Fibroblast of skin of back (primary cell): ENCODE measurements at places on chromosomes 16 and 17.

DNA sequence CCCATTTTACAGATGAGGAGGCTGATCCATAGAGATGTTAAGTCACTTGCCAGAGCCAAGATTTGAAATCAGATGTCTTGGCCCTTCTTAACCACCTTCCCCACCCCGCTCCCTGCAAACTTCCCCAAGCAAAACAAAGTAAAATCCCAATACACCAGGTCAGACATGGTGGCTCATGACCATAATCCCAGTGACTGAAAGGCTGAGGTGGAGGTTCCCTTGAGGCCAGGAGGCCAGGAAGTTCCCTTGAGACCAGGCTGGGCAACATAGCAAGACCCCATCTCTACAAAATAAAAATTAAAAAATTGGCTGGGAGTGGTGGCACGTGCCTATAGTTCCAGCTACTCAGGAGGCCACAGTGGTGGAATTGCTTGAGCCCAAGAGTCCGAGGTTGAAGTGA is 28.9 kb upstream of the CSNK2A2 start:
- DNase-seq, result no peak

- no peak for DNase-seq
These were observed 441.7 kb downstream of the CDH11 start for GRCh38 chr16:64679976-64680690.

DNA sequence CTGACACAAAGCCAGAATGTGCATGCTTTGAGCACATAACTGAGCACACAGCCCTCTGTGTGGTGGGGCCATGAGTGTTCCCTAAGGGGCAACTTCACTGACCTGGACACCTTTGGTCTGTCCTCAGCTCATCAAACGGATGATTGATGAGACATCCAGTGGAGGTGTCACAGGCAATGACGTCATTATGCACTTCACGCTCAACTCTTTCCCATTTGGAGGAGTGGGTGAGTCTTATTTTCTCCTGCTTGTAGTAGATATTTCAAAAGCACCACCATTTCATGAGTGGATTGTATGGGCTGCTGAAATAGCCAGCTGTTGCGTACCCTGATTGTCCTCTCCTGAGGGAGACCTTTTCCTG is 16.2 kb downstream of the ALDH3A2 start:
- DNase-seq, result no peak

DNA sequence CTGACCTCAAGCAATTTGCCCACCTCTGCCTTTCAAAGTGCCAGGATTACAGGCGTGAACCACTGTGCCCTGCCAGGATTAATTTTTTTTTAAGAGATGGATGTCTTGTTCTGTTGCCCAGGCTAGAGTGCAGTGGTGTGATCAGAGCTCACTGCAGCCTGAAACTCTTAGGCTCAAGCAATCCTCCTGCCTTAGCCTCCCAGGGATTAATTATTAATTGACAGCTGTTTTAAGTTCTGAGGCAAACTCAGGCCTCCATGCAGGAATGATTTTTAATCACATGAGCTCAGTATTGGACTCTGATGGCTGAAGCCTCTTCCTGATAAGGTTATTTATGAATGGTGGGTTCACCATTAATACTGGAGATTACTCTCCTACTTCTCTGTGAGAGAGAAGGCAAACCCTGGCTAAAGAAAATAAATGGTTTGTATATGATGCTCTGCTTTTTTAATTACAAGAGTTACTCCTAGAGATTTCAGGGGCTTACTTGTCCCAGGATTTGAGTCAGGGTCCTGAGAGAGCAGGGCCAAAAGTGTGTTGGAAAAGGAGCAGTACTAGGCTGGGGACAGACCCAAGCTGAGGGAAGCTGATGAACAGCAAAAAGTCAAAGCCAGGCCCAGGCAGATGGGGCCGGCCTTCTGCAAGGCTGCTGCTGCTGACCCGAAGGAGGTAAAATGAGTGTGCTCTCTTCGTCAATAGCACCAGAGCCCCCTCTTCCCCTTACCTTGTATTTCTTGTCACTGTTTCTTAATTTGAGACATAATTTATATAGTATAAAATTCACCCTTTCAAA is 56.9 kb upstream of the HAS3 start:
- no peak for DNase-seq

DNA sequence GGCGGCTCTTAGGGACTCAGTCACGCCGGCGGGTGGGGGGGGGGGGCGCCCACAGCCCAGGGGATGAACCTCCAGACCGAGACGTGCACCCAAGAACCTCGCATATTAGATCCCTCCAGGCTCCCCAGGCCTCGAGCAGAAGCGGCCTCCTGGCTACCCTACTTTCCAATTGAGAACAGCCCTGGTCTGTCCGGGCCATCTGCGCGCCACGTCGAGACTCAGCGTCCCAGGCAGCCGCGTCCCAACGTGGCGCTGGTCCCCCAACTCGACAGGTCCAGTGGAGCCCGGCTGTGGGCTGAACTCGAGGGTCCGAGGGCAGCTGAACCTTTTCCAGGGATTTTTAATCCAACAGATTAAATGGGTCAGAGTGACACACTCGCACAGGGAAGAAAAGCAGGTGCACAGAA is 2.3 kb upstream of the IRX3 start:
- no peak for DNase-seq

DNA sequence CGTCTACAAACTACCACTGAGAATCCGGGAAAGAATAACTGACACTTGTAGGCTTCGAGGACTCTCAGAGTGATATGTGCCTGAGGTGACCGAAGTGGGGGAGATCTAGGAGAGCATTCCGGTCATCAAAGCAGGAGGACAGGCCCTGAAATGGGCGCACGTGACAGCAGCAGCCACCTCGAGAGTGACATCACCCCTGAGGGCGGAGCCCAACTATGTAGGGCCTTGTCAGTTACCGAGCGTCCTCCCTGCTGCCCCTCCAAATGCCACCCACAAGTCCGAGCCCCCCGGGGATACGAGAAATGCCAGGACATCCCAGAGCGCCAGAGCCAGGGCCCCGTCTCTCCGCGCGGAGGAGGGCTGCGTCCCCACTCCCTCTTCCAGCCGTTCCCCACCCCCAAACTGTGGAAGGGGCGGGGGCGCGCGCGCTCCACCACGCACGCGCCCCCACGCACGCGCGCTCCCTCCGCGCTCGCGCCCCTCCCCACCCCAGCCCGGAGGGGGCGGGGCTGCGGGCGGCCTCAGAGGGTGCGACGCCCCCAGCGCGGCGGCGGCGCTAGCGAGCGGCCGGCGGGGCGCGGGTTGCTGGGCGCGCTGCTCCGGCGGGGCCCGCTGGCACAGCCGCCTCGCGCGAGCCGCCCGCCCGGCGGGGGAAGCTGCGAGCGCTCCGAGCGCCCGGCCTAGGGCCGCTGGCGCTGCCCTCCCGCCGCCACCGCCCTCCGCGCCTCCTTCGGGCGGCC is at the start of gene TANC2:
TSS of gene TANC2 (plus strand) at position 550 of the 740 bp plus-strand sequence. CDS start 43,325 bp downstream, outside the sequence.
- peak; percentile 84 for DNase-seq

DNA sequence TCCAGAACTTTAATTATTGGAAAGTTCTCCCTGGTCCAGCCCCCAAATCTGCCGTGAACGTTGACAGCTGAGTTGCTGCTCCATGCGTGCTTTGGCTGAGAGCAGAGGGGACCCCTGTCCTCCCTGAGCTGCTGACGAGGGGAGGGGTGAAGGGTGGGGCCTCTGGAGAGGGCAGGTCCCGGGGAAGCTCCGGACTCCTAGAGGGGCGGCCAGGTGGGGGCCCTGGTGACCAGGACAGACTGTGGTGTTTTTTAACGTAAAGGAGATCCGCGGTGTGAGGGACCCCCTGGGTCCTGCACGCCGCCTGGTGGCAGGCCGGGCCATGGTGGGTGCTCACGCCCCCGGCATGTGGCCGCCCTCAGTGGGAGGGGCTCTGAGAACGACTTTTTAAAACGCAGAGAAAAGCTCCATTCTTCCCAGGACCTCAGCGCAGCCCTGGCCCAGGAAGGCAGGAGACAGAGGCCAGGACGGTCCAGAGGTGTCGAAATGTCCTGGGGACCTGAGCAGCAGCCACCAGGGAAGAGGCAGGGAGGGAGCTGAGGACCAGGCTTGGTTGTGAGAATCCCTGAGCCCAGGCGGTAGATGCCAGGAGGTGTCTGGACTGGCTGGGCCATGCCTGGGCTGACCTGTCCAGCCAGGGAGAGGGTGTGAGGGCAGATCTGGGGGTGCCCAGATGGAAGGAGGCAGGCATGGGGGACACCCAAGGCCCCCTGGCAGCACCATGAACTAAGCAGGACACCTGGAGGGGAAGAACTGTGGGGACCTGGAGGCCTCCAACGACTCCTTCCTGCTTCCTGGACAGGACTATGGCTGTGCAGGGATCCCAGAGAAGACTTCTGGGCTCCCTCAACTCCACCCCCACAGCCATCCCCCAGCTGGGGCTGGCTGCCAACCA is at the start of gene MC1R:
TSS of gene MC1R (plus strand) at position 410 of the 895 bp plus-strand sequence. CDS start at position 807, 397 bp downstream.
- DNase-seq, result peak; percentile 62

- DNase-seq, result no peak
These were observed 942 bp upstream of the PHOSPHO1 start for GRCh38 chr17:49231563-49231894.

- peak; percentile 76 for DNase-seq
These were observed 14.2 kb downstream of the CX3CL1 start for GRCh38 chr16:57386381-57386951.

DNA sequence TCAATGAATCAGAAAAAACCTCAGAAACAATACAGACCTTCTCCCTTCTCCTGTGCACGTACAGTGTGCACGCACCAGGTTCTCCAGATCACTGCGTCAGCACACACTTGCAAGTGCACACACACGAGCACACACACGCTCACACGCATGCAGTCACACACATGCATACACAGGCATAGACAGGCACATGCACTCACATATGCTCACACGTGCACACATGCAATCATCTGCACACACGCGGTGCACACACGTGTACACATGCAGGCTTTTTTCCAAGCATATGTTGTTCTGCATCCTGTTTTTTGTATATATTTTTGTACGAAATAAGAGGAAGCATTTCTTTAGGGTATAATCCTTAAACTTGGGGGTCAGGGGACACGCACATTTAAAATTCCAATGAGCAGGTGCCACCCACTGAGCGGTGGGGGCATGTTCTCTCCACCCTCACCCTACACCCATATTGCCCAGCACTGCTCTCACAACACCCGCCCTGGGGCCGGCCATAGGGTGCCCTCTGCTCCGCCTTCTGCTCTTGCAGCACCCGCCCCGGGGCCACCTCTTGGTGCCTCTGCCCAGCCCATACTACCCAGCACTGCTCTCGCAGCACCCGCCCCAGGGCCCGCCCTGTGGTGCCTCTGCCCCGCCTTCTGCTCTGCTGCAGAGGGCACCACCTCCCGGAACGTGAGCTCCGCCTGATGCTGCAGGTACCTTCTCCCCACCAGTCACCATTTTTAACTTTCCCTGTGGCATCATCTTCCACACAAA is 20.9 kb downstream of the KLHDC4 start:
- DNase-seq, result no peak

DNA sequence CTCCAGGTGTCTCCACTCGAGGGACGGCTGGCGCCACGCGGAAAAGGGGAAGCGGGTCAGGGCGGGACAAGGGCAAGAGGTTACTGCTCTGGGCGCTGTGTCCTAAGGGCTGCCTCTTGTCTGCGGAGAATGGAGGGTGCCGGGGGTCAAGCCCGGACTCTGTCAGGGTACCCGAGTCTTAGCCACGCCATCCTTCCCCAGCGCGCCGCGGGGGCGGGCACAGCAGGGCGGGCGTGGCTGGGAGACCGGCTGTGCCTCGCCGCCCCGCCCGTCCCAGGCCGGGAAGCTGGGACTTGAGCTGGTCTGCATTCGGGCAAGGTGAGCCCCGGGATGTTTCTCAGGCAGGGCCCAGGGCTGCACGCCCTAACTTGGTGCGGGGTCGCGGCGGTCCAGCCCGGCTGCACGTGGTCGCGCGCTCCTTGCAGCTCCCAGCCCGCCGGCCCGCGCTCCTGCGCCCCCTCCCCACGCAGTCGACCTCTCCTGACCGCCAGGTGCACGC is 6.2 kb upstream of the ACTG1 start:
- peak; percentile 45 for DNase-seq
